Activated T-cell treated with anti-CD3 and anti-CD28 coated beads, Interleukin-2, amount 50 U/mL, for 4 hours (primary cell): ENCODE measurements at places on chromosomes 6 and 20. TPM values are rescaled to one million over a fixed set of nuclear protein-coding genes. Genes with fewer than 3 reads are reported as not detected.

Gene SALL4
- total RNA-seq: 0.22 TPM

Gene FAM184A
- total RNA-seq: 10.4 TPM

Gene CST5
- not detected for total RNA-seq

Gene CPNE1
- 229 TPM for total RNA-seq

Gene SMOC2
- 0.11 TPM for total RNA-seq

Gene SRSF12
- total RNA-seq: 1.3 TPM

Gene BCAS4
- total RNA-seq: 13.6 TPM

Gene PRICKLE4
- not detected for total RNA-seq

Gene E2F1
- total RNA-seq: 57.5 TPM

Gene ZMYND8
- total RNA-seq: 18.7 TPM

Gene EYS
- total RNA-seq: not detected

Gene PXDC1
- 4.7 TPM for total RNA-seq

Gene MUCL3
- 0.03 TPM for total RNA-seq
